AG04450 (cell line): ENCODE measurements at places on chromosomes 1 and 21.

GRCh38 chr1:207049974-207050391 lies 1.0 kb downstream of the YOD1 start:
- DNase-seq, result no peak

DNA sequence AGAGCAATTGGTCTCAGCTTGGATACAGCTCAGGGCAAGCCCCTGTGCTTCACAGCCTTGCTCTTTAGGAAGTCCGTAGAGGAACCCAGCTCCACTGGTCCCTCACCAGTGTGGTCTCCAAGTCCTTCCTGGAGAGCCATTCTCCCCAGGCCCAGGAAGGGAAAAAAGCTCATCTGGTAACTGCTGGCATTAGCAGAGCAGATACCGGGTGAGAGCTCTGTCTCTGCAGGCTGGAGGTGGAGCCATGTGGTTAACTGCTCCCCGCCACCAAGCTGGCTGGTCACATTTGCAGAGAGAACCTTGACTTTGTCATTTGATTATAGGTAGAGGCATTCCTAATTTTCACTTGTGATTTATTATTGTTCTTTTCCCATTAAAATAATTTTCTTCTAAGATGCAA lies 169.6 kb downstream of the ROR1 start:
- DNase-seq, result no peak

GRCh38 chr1:58950897-58951296 lies 167.1 kb upstream of the JUN start:
- no peak for DNase-seq

- DNase-seq, result peak; percentile 24
Measured at GRCh38 chr1:25642574-25643108, 26.1 kb downstream of the MAN1C1 start.

DNA sequence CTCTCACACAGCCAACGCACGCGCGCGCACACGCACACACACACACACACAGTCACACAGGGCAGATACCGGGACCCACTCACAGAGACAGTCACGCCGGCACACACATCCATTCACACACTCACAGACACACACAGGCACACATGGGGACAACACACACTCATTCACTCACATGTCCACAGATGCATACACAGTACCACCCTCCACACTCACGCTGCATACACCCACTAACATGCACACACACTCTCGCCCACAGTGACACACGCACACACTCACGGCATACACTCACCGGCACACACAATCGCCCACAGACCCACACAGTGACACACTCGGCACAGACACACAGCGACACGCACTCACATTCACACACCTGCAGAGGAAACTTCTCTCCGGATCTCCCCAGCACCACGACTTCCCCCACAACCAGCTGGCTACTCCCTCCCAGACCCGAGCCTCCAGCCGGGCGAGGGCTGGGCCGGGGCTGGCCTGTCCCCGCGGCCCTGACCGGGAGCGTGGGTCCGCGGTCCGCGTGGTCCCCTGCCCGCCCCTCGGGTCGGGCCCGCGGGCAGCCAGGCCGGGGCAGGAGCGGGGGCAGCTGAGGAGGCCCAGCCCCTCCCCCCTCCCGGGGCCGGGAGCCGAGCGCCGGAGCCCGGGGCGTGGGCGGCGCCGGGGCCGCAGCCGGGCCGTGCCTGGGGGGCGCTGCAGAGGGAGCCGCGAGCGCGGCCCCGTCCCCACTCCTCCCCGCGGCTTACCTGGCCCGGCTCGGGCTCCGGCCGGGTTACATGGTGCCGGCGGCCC lies 552 bp downstream of the DLGAP3 start:
- DNase-seq, result no peak

- peak; percentile 13 for DNase-seq
Measured at GRCh38 chr1:55007625-55008024, 8.9 kb downstream of the BSND start.

GRCh38 chr1:201637282-201638079 lies 98.6 kb downstream of the NAV1 start:
- no peak for DNase-seq

DNA sequence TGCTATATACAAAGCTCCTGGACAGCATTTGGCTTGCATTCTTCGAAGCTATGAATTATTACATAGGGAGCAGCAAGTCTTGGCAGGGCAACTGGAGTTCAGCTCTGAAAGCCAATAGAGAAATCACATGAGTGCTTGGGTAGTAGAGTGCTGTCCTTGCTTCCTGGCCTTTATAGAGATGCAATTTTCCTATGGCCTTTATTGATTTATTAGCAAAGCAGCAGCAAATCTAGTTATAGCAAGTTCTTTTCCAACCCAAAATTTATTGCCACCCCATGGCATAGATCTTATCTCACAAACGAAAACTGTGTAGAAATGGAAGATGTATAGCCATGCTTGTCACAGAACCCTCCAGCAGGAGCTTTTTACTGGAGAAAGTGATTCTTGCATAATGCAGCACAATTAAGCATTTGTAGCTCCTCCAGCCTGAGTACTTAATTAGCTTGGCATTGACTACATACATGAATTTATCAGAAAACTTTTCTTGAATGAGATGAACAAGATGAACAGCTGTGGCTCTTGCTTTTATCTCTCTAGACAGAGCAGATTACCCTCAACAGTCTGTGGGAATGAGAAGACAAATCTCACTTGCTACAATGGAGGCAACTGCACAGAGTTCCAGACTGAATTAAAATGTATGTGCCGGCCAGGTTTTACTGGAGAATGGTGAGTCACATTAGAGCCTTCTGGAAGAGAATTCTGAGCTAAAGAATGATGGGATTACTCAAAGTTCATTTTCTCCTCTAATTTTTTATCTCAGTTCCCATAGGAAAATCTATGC lies 170.1 kb downstream of the CRB1 start:
- no peak for DNase-seq

- peak; percentile 16 for DNase-seq
Measured at GRCh38 chr1:113835686-113836290, 23.5 kb upstream of the RSBN1 start.

DNA sequence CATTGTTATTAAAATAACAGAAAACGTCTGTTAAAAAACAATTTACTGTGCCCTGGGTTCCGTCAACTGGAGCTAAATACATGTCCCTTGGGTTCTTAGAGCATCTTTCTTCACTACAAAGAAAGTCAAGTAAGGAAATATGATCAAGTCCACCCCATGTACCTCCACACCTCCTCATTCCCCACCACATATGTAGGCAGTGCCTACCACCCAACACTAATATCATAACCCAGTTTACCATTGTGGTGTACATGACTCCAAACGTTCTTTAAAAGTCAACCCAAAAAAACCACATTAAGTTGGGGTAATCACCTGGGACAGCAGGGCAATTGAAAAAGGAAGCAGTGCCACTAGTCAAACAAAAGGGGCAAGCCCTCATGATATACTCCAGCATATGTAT lies 7.8 kb upstream of the LRRC52 start:
- no peak for DNase-seq

GRCh38 chr1:96059736-96060135 lies 661.8 kb upstream of the PTBP2 start:
- DNase-seq, result no peak

- DNase-seq, result no peak
Measured at GRCh38 chr1:172117800-172118199, 276.5 kb downstream of the DNM3 start.

GRCh38 chr1:230385158-230385450 lies 41.0 kb downstream of the PGBD5 start:
- no peak for DNase-seq

DNA sequence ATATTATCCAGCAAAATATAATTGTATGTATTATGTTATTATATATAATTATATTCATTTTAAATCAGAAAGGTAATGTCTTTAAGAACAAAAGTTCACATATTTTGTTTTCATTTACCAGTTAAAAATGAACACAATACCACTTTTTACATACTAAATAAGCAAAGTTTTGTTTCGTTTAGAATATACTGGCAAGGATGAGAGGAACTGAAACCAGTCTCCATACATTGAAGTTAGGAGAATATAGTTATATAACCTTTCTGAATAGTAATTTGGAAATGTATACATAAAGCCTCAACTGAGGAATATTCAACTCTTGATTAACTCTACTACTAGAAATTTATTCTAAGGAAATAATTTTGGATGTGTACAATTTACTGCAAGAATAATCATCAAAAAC lies 110.5 kb downstream of the ZNF644 start:
- DNase-seq, result no peak

DNA sequence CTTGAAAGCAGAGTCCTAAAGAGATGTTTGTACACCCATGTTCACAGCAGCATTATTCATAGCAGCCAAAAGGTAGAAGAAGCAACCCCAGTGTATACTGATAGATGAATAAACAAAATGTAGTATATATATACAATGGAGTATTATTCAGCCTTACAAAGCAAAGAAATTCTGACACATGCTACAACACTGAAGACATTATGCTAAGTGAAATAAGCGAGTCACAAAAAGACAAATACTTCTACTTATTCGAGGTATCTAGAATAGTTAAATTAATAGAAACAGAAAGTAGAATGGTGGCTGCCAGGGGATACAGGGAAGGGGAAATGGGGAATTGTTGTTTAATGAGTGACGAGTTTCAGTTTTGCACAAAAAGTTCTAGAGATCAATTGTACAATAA lies 23.5 kb downstream of the COP1 start:
- no peak for DNase-seq

- no peak for DNase-seq
Measured at GRCh38 chr1:20936216-20936615, 149.1 kb upstream of the HP1BP3 start.

GRCh38 chr1:209064850-209065706 lies 518.4 kb upstream of the CAMK1G start:
- DNase-seq, result no peak
